ELF-1 (cell line): ENCODE measurements at places on chromosomes 5 and 9.

- DNase-seq = no peak
Measured at GRCh38 chr9:106621313-106622163, 241.4 kb upstream of the ZNF462 start.

DNA sequence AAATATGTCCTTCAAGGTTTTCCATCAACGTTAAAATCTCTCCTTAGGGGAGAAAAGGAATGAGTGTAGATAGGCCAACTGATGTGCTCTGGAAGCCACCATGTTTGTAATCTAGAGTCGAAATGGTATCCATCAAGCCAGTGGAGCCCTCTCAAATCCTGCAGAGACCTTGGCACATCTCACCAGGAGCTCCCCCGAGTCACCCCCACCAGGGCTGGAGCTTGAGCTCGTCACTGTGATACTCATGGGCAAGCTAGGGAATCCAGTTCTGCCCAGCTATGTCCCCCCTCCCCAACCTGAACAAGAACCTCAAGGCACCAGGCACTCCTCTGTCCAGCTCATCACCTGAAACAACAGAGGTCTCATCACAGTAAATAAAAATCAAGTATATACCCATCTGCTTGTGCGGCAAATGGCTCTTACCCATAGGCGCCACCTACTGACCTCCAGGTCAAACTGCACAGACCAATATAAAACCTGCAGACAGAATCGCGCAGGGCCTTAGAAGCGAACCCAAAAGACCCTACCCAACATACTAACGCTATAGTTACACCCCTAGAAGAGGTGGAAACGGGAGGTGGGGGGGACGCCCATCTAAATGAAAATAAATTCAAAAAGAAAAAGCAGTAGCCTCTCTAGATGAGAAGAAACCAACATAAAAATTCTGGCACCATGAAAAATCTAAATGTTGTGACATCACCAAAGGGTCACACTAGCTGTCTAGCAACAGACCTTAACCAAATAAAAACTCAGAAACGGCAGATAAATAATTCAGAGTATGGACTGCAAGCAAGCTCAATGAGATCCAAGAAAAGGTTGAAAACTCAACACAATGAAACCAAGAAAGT is 75.0 kb downstream of the TTC39B start:
- peak; percentile 64 for DNase-seq

- peak; percentile 19 for DNase-seq
Measured at GRCh38 chr9:110714314-110714713, 45.7 kb downstream of the MUSK start.

- DNase-seq = peak; percentile 63
Measured at GRCh38 chr5:37836235-37836591, 3.6 kb downstream of the GDNF start.

- DNase-seq = no peak
Measured at GRCh38 chr9:134503301-134504105, 138.1 kb upstream of the COL5A1 start.

DNA sequence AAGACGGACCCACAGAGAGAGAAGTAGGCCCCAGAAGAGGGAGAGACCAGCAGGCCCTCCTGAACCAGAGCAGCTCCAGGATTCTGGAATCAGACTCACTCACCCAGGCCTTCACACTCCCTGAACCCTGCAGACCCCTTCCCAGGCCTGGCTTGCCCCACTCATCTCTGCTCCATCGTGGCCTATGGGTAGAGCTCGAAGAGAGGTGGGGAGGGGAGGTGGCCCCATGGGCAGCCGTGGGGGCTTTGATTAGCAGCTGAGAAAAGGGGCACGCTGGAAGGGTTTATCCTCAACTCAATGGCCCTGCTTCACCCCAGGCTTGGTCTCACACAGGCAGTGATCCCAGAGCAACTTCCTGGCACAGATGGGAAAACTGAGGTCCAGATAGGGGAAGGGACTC is 613 bp downstream of the MYMK start:
- DNase-seq = no peak

GRCh38 chr9:101509572-101509971 is 24.1 kb upstream of the RNF20 start:
- no peak for DNase-seq

DNA sequence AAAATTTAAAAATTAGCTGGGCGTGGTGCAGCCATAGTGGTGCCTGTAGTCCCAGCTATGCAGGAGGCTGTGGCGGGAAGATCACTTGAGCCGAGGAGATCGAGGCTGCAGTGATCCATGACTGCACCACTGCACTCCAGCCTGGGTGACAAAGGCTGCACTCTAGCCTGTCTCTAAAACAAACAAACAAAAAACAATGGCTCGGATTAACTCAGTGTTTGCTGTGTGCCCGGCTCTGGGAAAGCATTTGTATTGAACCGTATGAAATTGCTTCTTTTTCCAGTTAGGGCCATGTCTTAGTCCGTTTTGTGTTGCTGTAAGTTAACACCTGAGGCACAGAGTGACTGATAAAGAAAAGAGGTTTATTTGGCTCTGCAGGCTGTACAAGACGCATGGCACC is 62.6 kb downstream of the CFAP77 start:
- no peak for DNase-seq

GRCh38 chr5:135295852-135296251 is 103.2 kb downstream of the MACROH2A1 start:
- DNase-seq = no peak

DNA sequence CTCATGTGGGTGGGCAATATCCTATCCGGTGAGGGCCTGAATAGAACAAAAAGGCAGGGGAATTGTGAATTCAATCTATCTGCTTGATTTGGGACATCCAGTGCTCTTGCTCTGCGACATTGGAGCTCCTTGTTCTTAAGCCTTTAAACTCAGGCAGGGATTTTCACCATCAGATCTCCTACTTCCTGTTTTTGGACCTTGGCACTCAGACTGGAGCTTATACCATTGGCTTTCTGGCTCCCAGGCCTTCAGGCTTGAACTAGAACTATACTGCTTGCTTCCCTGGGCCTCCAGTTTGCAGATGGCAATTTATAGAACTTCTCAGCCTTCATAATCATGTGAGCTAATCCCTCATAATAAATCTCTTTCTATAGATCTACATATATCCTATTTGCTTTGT is 134.3 kb upstream of the CLINT1 start:
- no peak for DNase-seq

GRCh38 chr9:137317718-137318511 is 15.8 kb upstream of the NRARP start:
- no peak for DNase-seq

GRCh38 chr9:4214486-4214885 is 85.4 kb downstream of the GLIS3 start:
- no peak for DNase-seq

DNA sequence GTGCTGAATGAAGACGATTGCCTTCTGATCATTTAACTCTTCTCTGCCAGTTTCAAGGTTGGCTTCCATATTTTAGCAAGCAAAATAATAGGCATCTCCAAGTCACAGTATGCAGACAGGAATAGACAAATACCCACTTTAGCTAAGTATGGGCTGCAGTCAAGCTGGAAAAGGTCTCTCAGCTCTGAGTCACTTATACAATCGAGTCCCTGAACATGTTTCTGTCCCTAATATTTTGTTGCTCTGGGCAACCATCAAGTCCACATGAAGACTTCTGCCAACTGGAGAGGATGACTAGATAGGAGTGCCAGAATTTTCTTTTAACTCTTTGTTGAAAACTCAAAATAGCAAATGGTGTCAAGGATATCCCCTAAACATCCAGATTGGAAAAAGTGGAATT is 575.3 kb downstream of the RAB3C start:
- DNase-seq = no peak

DNA sequence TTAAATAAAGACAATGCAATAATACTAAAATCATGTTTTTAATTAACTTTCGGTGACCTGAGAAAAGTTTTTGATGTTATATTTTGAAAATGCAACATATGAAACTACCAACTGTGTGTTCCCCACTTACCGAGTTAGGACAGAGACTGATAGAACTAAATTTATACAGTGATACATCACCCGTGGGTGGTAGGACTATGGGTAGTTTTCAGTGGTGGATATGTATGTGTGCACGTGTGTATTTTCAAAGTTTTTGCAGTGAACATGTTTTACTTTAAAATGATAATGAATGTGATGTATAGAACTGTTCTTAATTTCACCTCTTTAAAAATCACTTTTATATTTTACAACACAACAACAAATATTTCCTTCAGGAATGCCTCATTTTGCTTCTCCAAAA is 25.0 kb upstream of the ACO1 start:
- no peak for DNase-seq

DNA sequence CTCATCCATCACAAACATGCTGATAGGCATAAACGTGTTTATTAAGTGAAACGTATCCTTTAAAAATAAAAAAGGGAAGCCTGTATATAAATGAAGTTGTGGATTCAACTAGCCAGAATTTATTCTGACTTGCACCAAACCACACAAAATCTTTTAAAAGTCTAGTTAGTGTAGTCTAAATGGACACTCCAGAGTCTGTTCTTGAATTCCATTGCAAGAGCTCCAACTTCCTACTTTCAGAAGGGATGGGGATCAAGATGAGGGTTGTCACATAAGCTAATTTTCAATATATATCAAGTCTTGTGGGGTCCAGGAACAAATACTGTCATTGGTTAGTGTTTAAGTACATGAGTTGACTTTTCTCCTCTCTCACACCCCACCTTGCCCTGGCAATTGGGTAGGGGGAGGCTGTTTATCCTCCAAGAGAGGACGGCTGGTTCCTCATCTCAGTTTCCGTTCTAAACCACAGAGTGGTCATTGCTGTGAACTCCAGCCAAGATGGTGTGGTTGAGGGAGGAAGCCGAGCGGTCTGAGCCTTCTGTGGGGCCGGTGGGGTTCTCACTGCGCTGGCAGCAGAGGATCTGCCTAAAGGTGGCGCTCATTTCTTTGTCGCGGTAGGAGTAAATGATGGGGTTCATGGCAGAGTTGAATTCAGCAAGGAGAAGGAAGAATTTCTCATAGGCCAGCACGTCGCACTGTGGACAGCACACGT is 163.2 kb downstream of the LPAR1 start:
- peak; percentile 27 for DNase-seq

DNA sequence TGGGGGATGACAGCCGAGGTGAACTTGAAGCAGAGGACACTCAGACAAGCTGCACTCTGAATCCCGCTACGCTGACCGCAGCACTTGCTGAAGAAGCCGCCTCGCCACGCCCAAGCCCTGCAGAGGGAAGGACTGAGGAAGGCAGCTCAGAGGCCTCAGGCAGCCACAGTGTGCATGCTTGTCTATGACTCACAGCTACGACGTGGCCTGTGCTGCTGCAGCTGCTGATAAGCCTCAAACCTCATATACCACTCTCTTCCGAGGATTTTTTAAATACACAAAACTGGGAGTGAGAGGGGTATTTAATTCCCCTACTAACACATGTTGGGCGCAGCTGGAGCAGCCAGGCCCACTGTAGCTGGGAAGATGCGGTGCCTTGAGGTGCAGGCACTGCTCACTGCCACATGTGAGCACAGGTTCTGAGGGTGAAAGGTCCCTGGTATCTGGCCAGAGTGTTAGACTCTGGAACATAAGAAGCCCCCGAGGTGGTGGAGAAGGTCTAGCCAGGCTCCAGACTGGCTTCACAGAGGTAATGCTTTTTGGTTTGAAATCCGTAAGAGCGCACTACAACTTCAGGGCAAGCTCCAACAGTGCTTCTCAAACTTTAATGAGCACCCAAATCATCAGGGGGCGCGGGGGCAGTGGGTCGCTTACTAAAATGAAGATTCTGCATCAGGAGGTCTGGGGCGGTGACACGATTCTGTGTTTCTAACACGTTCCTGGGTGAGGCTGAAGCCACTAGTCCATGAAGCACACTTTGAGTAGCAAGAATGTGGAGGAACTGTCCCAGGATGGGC is 196.8 kb downstream of the AUH start:
- DNase-seq = peak; percentile 85

DNA sequence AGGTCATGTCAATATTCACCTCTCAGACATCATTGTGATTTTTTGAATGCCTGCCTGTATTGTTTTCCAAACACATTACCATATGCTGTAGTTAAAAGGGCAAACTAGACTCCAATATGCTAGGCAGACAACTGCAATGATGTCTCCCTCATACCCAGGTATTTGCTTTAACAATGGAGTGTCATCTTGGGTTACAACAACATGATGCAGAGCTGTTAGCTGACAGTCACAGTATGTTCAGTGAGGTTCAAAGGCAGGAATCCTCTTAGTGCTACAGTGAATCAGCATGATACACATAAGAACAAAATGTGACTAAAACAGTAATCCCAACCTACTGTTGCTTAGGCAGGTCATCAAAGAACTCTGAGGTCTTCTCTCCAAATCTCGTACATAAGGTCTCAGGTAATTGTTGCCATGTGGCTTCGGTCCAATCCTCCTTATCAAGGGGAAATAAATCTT is 24.0 kb downstream of the OR1J1 start:
- DNase-seq = no peak

- DNase-seq = no peak
Measured at GRCh38 chr5:72238712-72239445, 81.2 kb downstream of the MRPS27 start.

GRCh38 chr9:125961072-125961471 is 213.9 kb downstream of the PBX3 start:
- no peak for DNase-seq

DNA sequence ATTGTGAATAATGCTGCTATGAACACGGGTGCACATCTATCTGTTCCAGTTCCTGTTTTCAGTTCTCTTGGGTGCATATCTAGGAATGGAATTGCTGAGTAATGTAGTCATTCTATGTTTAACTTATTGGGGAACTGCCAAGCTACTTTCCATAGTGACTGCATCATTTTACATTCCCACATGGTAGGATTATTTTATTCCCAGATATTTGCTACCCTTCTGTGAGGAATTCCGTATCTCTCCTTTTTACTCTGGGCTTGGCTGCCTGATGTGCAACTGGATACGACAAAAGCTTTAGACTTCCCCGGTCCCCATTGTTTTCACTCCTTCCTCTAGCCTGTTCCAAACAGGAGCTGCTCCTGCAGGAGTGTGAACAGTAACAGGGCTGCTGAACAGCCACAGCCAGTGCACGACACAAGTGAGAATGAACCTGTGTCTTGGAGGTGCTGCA is 7.2 kb downstream of the TAS2R1 start:
- DNase-seq = no peak

DNA sequence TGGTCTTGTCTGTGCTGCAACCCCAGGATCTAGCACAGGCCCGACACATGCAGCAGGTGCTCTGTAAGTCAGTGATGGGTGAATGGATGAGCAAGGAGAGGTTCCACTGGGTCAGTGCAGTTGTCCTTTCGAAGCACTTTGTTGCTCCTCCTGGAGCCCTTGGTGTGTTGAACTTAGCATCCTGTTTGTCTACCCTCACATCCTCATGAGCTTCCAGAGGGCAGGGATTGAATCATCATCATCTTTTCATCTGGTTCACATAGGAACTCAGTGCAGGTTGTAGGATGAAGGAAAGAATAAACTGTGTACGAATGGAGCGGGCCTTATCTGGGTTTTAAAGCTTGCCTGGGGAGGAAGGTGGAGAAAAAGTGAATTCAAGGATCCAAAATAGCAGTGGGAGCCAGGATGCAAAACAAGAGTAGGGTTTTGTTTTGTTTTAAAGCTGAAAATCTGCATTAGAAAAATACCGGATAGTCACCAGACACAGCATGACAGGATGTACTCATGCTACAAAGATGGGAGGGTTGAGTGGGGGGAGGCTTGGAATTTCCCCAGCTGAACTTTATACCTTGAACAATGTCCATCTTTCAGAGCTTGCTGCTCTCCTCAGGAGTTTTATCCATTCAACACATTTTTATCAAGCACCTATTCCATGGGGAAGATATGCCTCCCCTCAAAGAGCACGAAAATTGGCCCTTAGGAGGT is 55.8 kb downstream of the PTTG1 start:
- no peak for DNase-seq
